ENCODE measurements at places on chromosomes 11 and 22.

GRCh38 chr11:68386331-68386978, 74.1 kb downstream of the LRP5 start:
- no peak for DNase-seq

- DNase-seq = no peak
Observed at GRCh38 chr22:28450109-28450508, 229.5 kb downstream of the TTC28 start.

DNA sequence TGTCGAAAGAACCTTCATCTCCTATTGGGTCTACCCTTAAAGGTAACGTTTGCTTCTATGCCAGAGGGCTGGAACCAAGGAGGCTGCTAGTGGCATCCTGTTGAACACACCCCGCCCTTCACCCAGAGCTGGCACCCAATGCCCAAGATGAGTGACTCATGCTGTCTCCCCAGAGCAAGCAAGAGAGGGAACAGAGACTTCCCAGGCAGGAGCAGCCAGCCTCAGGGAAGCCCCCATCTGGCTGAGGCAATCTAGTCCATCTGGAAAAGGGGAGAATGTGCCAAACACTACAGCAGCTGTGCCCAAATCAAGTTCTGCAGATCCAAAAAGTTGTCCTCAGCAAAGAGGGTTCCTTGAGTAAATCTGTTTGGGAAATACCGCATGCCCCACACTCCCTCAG, 91.9 kb upstream of the TP53I11 start:
- no peak for DNase-seq

- DNase-seq = no peak
Observed at GRCh38 chr11:84922212-84922805, 704.8 kb downstream of the DLG2 start.

DNA sequence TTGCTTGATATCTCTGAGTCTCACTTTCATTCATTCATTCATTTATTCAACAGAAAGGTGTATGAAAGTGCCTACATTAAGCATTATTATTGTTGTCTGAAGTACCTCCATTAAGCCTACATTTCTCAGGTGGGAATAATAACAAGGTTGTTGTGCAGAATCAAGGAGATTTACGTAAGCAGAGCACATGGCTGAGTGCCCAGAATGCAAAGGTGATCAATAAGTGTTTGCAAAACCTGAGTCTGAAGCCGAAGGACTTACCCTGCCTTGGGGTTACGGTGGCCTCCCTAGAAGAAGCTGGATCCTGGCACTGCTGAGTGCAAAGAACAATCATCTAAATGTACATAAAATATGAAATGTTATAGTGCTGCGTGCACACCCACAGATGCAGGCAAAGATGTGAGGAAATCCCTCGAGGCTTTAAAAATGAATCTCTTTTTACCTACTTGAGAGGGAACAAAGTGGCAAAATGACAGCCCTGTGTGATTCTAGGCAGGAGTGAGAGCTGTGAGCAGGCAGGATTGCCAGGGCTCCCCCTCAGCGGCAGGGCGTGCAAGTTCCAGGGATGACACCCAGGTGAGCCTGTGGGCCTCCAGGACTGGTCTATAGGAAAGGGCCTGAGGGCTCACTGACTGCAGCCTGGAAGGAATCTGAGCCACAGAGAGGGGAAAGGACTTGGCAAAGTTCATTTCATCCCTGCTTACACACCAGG, 133.1 kb upstream of the TBCEL start:
- no peak for DNase-seq

DNA sequence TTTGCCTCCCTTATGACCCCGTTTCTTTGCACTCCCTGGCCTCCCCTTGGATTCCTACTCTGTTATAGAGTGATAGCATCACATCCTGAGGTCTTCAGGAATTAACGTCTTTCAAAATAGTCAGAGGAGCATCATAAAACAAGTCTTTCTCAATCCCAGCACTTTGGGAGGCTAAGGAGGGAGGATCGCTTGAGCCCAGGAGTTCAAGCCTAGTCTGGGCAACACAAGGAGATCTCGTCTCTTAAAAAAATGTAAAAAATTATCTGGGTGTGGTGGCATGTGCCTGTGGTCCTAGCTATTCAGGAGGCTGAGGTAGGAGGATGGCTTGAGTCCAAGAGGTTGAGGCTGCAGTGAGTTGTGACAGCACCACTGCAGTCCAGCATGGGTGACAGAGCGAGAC, 68.7 kb upstream of the AMPD3 start:
- no peak for DNase-seq

Data from activated CD8-positive, alpha-beta memory T cell treated with anti-CD3 and anti-CD28 coated beads for 1 hour (primary cell).